ENCODE measurements at places on chromosomes 5 and 9.

- no peak for DNase-seq
These were observed 354.2 kb upstream of the EFNA5 start for GRCh38 chr5:108024986-108025385.

- DNase-seq, result no peak
These were observed 188.6 kb downstream of the CARTPT start for GRCh38 chr5:71907608-71908145.

GRCh38 chr9:126794441-126794840, 10.4 kb upstream of the ZBTB43 start:
- DNase-seq, result no peak

GRCh38 chr5:139895647-139896046, 100.0 kb downstream of the PSD2 start:
- DNase-seq, result no peak

- no peak for DNase-seq
These were observed 58.3 kb upstream of the NXNL2 start for GRCh38 chr9:88476491-88477271.

DNA sequence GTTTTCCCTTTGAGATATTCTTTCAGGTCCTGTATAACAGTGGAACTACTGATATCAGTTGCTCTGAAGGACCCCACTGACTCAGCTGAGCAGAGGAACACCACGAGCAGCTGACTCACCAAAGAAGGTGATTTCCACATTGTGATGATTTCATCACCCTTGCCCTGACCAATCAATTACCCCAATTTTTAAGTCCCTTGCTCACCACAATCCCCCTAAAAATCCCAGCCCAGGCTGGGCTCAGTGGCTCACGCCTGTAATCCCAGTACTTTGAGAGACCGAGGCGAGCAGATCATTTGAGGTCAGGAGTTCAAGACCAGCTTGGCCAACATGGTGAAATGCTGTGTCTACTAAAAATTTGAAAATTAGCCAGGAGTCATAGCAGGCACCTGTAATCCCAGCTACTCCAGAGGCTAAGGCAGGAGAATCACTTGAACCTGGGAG, 125.3 kb upstream of the ABCA1 start:
- DNase-seq, result no peak

GRCh38 chr5:11527652-11528349, 376.4 kb downstream of the CTNND2 start:
- no peak for DNase-seq

DNA sequence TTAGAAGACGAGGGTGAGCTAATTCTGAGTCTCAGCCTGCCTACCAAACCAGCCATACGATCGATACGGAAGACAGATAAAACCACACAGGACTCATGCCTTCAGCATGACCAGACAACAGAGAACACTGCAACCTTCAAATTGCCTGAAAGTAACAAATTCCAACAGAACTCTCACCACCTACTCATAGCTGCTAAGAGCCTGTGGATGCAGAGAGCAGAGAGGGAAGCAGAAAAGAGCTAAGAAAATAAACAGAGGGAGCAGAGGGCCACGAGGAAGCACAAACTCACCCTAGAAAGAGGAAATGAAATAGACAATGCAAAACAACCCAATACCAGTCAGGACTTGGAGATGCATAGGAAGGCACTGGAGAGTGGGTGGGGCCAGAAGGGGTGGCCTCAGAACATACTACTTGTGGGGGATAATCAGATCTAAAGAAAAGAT, 86.7 kb upstream of the TAS2R1 start:
- no peak for DNase-seq

DNA sequence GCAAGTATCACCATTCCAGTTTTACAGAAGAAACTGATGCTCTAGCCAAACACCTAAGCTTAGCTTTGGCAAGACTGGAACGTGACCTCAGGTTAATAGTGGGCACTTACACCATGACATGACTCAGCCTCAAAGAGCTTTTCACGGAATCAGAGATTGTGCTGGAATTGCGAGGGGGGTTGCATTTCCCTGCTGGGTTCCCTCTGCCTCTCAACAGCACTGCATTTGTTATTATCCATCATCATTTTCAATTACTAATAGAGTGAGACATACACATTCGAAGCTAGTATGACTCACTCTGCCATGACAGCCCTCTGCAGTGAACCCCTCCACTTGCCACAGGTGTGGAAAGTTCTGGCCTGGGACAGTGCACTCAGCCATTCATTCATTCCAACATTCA, 8.0 kb downstream of the SPOCK1 start:
- DNase-seq, result no peak

- DNase-seq, result no peak
These were observed 7.4 kb upstream of the CEL start for GRCh38 chr9:133054194-133054890.

GRCh38 chr9:132041798-132042197, 37.9 kb downstream of the MED27 start:
- DNase-seq, result no peak

DNA sequence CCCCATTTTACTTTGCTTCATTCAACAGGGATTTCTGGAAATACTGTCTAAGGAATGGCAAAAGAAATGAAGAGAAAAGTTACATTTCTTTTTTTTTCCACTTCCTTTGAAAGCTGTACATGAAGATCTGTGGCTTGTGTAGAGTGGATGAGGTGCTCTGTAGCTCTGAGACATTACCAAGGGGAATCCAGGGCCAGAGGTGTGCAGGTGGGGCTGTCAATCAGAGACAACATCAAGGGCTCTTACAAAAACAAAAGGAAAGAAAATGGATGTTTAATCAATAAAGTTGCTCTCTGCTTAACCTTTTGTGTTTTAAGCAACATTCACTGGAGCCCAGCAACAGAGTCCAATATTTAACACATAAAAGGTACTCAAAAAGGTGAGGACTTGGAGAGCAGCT, 391.1 kb downstream of the TMEM38B start:
- DNase-seq, result no peak

DNA sequence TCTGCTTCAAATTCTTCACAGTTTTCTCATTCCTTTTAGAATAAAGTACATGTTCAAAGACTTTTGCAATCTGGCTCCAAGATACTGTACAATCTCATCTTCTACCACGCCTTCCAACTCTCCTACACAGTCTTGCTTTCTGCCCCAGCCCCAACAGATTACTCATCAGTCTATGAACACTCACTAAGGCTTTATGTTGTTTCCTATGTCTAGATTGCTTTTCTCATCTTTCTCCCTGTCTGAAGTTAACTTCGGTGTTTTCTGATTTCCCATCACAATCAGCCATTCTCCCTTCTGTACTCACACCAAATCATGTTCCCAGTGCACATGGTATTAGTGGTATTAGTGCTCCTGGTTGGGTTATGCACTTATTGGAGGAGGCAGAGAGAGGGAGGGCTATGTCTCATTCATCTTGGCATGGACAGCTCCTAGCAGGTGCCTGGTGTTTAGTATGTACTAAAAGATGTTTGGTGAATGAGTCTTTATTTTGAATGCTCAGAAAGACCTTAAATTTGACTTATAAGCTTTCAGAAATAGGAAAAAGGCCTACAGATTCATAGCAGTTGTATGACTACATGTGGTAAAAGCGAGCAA, 44.0 kb upstream of the ZNF608 start:
- no peak for DNase-seq

DNA sequence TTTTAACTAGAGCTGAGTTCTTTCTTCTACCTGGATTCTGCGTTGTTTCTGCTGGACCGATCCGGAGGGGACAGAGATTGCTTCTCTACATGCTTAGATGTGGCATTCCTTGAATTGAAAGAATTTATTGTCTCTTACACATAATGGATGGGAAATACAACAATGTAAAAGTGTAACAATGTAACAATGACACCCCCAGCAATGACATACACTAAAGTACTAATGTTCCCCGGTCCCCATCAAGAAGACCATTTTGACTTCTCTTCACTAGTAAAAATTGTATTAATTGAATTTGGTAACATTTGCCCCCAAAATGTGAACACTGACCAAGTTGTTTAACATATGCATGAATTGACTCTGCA, 760.2 kb downstream of the TAF11L14 start:
- no peak for DNase-seq

- DNase-seq, result no peak
These were observed 1.3 kb downstream of the GABBR2 start for GRCh38 chr9:98707166-98708102.

DNA sequence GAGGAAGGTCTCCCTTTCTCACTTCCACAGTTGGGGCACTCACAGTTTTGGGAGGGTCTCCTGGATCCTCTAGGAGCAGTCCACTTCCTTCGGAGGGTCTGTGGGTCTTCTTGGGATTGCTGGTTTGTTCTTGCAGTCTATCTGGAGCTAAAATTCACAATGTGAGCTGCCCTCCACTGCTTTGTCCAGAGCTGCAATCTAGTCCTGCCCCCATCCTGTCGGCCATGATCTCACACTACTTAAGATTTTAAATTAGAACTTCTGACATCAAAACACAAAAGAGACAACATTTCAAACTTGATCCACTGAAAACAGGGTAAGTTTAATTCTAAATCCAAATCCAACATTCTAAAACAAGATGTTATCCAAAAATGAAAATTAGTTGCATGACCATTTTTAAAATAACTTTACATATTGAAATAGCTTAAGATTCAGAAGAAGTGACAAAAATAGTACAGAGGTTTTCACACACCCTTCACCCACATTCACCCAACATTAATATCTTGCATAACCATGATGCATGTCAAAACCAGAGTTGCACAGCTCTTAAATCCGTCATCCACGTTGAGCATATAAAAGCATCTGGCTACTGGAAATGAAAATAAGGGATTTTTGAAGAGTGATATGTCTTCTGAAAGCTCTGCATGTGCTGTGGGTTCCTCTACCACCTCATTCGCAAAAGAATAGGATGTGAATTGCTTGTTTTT, 113.7 kb upstream of the EPB41L4A start:
- DNase-seq, result no peak

DNA sequence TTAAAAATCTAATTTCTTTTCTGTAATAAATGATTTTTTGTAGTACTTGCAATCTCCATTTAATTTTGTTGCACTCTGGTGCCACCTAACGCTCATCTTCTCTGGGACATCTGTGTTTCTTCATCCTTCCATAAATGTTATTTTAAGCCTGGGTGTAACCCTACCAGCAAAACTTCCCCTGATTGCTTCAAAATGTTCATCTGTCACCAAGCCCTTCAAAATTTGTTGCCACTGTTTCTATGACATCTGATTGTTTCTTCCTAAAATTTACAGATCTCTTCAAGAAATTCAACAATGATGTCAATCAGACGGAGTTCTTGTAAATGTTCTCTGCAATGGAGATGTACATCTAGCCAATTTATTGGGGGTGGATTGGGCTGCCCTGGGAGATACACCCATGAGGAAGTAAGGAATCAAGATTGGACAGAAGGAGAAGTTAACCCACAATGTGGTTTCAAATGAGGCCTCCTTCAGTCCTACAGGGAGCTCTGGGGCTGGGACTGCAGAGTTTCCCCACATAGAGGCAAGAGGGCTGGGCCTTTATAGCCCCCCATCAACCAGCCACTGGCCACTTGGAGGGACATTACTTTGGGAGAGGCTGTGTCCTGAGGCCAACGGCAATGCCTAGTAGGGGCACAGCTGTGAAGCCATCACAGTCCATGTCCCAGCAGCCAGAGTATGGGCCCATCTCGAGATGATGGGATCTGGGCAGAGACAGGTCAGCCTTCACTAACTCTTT, 23.3 kb downstream of the MCTP1 start:
- DNase-seq, result no peak

GRCh38 chr5:79237740-79238560, 2.0 kb downstream of the JMY start:
- no peak for DNase-seq

DNA sequence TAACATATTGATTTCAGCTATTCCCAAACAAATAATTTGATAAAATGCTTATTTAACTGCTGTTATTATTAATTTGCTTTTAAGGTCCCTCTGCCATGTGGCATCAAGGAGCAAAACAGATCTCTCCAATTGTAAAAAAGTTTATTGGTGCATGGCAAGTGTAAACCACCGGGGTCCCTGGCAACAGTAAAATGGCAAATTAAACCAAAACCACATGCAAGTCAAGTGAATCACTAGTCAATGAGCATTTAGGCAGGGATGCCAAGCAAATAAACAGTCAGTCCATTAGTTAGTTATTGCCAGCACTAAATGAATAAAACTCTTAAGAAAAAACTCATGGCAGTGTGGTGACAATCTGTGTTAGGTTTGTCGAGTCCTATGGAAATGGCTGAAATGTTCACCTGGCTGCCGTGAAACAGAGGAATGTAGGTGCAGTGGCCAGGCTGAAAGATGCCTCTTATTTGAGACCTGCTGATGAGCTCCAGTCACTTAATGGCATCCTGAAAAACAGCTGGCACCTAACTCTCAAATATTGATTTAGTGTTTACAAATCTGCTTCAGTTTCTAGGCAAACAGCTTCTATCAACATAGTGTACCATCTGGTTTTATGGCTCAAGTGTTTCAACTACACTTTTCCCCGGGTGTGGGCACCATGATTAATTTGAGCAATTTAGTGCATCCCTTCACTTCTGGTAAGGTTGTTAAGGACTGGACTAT, 296.5 kb upstream of the ITGA1 start:
- no peak for DNase-seq

DNA sequence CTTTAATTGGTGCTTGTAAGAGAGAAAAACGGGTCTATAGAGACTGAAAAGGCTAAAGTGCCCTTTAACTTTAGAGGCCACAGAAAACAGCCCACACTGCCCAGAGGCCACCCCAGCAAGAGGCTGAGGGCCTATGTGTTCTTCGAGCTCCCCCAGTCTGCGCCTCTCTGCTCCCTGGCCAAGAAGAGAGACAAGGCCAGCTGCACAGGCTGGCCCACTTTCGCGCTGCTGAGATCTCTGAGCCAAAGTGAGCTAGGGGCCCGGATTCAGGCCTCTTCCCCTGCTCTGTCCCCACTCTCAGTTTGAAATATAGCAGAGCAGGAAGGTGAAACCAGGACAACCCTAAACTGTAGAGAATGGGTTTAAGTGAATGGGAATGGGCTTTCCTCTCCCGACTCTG, 132.0 kb upstream of the TRIM32 start:
- no peak for DNase-seq

- no peak for DNase-seq
These were observed 66.0 kb upstream of the RNU6ATAC start for GRCh38 chr9:134230092-134230941.

- DNase-seq, result no peak
These were observed 96.1 kb downstream of the ADAMTSL1 start for GRCh38 chr9:18569941-18570630.

- no peak for DNase-seq
These were observed 79.0 kb downstream of the TAF11L14 start for GRCh38 chr5:17713301-17713700.
